ENCODE measurements at places on chromosomes 4 and X. TPM values are rescaled to one million over a fixed set of nuclear protein-coding genes. Genes with fewer than 3 reads are reported as not detected.

Gene ARHGEF38
- not detected for total RNA-seq

Gene NIPAL1
- 0.90 TPM for total RNA-seq

Gene SPARCL1
- total RNA-seq = not detected

Gene PLS3
- 309 TPM for total RNA-seq

Gene OTC
- not detected for total RNA-seq

Gene SHROOM2
- total RNA-seq = not detected

Gene ARHGAP36
- not detected for total RNA-seq

Gene L1CAM
- 0.36 TPM for total RNA-seq

Gene FGA
- total RNA-seq = not detected

Gene CHRDL1
- 1.2 TPM for total RNA-seq

Gene BEND4
- not detected for total RNA-seq

DNA sequence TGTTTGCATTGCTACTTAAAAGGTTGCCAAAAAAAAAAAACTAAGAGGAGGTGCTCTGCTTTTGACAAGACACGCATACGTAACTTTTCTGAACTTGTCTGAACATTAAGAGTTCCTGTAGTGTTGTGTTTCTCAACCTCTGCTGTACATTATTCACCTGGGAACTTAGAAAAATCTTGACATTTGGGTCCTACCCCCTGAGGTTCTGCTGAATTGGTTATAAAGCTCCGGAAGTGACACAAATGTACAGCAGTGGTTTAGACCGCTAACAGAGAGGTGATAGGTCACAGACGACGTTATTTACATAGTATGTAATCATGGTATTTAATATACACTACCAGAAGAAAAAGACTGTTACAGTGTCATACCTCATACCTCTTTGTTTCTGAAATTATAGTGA lies 61.1 kb downstream of the CPEB2 start:
- no peak for DNase-seq

DNA sequence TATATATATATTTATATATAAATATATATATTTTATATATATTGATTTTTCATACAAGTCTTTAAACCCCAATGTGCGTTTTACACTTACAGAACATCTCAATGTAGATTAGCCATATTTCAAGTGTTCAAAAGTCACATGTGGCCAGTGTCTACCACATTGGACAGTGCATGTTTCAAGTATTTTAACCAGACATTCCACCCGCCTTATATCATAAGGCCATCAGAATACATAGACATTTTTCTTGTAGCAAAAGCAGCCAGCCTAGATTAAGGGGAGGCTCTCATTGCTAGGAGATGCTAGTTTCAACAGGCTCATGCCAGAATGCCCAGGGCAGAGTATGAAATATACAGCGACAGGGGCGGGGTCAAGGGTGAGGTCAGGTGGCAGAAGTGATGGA lies 202.0 kb downstream of the NR3C2 start:
- no peak for DNase-seq

DNA sequence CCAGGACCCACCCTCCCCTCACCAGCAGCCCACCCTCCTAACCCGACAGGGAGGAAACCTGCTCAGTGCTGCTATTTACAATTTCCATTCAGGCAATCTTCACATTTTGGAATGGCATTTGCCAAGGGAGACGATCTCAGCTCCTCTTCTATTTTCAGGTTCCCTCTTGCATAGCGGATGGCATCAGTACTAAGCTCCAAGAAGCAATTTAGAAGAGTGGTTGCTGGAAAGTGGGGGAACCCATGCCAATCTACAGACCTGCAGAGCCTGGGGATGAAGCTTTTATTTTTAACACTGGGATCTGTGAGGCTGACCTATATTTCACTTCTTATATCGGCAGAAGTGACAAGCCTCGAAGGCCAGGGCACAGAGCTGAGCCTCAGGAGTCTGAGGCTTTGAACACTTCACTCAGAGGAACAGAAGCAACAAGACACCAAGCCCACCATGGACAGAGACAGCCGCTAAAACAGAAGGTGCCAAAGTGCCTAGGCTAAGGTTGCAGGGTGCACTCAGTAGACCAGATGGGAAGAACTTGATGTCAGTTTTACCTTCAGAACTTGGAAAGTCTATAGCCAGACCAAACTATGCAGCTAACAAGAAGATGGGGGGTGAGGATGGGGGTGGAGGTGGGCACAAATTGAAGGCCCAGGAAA lies 44.0 kb downstream of the SCD5 start:
- DNase-seq = no peak

GRCh38 chrX:149650162-149650561 lies 18.6 kb upstream of the TMEM185A start:
- no peak for DNase-seq

DNA sequence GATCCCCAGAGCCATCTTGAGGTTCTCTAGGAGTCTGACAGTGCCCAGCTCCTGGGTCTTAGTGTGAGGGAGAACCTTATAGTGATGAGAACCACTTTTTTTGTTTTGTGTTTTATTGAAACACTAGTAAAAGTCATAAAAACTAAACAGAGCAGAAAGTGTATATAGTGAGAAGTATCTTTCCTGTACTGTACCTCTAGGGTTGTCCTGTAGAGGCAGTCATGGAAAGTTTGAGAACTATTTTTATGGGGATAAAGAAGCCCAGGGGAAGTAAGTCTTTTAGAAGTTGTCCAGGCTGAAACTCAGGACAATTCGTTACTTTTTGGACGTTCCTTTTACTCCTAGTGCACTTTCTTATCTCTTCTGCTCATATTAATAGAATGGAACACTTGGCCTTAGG lies 40.9 kb downstream of the ADH5 start:
- DNase-seq = no peak

DNA sequence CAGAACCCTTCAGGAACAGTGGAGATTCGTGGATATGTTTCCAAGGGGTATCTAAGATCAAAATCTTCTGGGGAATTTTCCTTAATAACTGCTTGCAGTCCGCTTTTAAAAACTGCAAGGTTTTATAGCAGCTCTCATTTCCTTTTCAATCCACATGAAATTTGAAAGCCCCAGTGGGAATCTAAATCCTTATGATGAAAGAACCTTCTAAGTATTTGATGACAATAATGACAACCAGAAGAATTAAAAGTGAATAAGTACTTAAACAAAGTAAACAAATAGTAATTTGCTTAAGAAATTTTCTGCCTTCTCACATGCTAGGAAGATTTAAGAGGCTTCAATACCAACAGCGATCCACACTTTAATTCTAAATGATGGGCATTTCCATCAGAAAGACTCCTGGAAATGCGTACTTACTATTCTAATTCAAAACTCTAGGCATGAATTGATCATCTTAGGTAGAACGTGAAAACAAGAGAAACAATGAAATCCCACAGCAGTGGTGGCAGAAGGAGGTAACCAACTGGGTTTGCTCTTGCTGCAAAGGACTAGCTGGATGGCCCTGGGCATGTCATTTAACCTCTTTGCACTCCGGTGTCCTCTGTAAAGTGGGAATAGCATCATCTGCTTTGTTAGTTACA lies 37.6 kb upstream of the S100G start:
- no peak for DNase-seq

DNA sequence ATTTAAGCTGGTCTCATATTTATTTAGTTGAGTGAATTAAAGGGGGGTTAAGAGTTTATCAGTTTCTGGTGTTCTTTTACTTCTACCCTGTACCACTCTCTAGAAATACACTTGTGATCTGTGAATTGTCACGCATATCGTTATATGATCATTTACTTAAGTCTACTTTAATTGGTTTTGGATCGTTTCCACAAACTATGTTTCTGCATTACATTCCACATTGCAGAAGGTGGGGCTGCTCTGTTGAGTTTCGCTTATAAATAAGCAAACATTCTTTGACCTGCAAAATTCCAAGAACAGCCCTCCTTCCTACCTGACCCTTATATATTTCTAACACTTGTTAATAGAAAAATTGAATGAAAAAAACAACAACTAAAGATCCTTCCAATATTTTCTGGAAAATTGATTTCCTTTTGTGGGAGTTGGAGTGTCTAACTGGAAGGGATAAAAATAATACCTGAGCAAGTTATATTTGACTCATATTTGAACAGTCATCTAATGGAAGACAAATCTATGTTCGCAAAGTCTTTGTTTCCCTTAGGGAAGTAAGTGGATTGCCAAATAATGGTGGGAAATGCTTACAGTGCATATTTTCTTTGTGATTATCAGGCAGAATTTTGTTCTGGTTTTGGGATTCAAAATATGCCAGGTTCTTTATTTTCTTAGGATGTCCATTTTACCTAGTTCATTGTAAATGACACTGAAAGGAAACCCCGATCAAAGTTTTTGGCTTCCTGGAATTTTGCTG lies 152.7 kb downstream of the RELL1 start:
- DNase-seq = no peak

- DNase-seq = no peak
These were observed 79.3 kb downstream of the FRAS1 start for GRCh38 chr4:78136109-78137081.

GRCh38 chr4:78121338-78121904 lies 64.3 kb downstream of the FRAS1 start:
- DNase-seq = no peak

GRCh38 chr4:77209936-77210335 lies 52.9 kb downstream of the CCNG2 start:
- no peak for DNase-seq

- no peak for DNase-seq
These were observed 262.1 kb upstream of the NR3C2 start for GRCh38 chr4:148704291-148704690.

DNA sequence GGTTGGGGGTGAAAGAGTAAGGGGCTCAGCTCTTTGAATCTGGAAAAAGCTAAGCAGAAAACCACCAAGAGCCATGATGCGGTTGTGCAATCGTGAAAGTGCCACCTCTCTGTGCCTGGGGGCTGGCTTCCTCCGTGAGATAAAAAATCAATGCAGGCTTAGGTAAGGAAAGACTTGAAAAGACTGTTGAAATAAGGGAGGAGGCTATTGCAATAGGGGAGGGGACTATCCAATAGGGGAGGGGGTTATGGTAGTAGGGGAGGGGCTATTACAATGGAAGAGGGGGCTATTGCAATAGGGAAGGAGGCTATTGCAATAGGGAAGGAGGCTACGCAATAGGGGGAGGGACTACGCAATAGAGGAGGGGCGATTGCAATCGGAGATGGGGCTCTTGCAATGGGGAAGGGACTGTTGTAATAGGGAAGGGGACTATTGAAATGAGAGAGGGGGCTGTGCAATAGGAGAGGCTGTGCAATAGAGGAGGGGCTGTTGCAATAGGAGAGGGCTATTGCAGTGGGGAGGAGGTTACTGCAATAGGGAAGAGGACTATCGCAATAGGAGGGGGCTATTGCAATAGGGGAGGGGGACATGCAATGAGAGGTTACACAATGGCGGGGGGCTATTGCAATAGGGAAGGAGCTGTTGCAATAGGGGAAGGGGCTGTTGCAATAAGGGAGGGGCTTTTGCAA lies 162.3 kb upstream of the PSAPL1 start:
- DNase-seq = no peak

- no peak for DNase-seq
These were observed 177.1 kb downstream of the ADGRA3 start for GRCh38 chr4:22338796-22339195.

- DNase-seq = peak; percentile 69
These were observed 112.3 kb downstream of the NYX start for GRCh38 chrX:41559235-41560052.

DNA sequence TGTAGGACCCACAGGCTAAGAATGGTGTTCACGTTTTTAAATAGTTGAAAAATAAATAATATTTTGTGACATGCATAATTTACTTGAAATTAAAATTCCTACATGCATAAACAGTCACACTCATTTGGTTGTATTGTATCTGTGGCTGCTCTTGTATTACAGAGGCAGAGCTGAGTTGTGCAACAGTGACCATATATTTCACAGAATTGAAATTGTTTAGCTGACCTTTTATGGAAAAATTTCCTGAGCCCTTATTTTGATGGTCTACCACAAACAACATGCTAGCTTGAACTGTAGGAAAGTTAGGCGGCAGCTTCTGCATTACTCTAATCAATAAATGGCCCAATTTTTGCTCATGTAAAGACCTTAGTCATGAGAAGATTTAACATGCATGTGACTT lies 633.4 kb upstream of the AADAT start:
- no peak for DNase-seq

DNA sequence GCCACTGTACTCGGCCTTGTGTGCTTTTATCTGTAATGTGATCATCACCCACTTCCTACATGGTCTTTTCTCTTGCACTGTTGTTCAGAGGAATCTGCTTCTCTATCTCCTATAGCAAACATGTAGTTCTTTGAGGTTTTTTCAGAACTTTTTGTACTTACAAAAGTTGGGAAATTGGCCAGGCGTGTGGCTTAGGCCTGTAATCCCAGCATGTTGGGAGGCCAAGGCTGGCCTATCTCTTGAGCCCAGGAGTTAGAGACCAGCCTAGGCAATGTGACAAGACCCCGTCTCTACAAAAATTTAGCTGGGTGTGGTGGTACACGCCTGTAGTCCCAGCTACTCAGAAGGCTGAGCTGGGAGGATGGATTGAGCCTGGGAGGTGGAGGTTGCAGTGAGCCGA lies 30.4 kb downstream of the TAF1 start:
- DNase-seq = no peak

- peak; percentile 85 for DNase-seq
These were observed 54.6 kb downstream of the FNIP2 start for GRCh38 chr4:158823461-158823873.

DNA sequence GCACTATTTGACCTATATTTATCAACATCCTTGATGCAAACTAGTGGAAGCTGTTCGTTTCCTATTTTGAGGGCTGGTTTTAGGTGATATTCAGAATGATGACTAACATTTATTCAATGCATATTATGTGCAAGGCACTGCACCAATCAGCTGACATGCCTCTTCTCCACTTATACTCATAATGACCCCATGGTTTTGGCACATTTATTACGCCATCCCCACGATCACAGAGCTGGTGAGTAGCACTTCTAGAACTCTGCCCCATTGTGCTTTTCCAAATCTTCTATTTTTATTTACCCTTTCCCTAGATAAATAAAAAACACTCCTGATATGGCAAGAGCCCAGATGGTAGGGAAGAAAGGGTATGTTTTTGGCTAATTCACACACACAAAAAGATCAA lies 13.1 kb downstream of the SCML1 start:
- no peak for DNase-seq

GRCh38 chr4:12041828-12042227 lies 613.1 kb upstream of the HS3ST1 start:
- no peak for DNase-seq

GRCh38 chr4:73902038-73902637 lies 32.9 kb downstream of the CXCL1 start:
- DNase-seq = peak; percentile 74

GRCh38 chr4:7988437-7988836 lies 48.8 kb upstream of the AFAP1 start:
- DNase-seq = peak; percentile 68

- no peak for DNase-seq
These were observed 79.7 kb upstream of the GNPDA2 start for GRCh38 chr4:44806071-44806470.

GRCh38 chr4:126955292-126956183 lies 677.2 kb upstream of the INTU start:
- no peak for DNase-seq

GRCh38 chrX:373641-374471 lies 12.9 kb downstream of the PPP2R3B start:
- no peak for DNase-seq

GRCh38 chr4:78310007-78310739 lies 241.4 kb upstream of the ANXA3 start:
- peak; percentile 13 for DNase-seq

All from fibroblast of the aortic adventitia (primary cell).